ENCODE measurements at places on chromosomes 12 and 14. TPM values are rescaled to one million over a fixed set of nuclear protein-coding genes. Genes with fewer than 3 reads are reported as not detected.
A peak's percentile ranks its signal among the peaks of the same experiment; 100 is the strongest.

DTX1 gene
- total RNA-seq, result 481 TPM

CLEC14A gene
- total RNA-seq, result not detected

DIO3 gene
- total RNA-seq, result not detected

DNA sequence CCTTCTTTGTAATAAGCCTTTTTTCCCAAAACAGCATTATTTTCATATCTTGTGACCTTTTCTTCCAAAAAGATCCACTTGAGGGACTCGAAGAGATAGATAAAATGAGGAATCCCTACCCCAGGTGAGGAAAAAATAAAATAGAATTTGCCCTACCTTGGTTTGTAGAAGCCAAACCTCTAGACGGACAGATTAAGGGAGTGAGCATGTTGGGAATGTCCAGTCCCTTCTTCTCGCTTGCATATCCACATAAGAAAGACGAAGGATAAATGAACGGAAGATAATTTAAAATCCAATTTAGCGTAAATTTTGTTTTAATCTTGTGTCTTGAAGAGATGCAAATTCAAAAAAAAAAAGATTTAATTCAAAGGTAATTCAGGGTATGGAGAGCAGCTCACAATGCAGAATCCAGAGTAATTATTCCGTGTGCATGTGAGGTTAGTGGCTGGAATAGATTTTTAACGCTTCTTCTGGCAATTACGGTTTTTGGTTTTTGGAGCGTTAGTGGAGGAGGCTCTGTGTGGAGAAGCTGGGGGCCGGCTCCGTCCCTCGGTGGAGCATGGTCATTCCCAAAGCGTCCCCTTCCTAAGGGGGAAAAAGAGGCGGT is 1.5 kb downstream of the GRIN2B start:
- DNase-seq, result no peak

DNA sequence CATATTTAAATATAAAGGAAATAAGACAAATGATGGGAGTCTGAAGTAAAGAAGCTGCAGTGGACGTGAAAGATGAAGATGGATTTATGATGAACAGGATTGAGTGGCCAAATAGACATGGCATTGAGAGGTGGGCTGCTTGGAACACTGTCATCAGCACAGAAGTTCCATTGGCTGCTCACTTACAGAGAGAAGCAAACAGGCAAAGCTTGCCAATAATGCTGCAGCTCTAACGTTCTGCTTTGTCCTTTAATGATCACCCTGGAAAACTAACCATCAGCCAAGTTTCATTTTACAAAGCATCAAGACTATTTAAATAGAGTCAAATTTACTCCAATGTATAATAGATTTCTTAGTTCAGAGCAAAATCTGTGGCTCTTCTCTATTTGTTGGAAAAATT is 721.4 kb downstream of the TMTC2 start:
- no peak for DNase-seq

DNA sequence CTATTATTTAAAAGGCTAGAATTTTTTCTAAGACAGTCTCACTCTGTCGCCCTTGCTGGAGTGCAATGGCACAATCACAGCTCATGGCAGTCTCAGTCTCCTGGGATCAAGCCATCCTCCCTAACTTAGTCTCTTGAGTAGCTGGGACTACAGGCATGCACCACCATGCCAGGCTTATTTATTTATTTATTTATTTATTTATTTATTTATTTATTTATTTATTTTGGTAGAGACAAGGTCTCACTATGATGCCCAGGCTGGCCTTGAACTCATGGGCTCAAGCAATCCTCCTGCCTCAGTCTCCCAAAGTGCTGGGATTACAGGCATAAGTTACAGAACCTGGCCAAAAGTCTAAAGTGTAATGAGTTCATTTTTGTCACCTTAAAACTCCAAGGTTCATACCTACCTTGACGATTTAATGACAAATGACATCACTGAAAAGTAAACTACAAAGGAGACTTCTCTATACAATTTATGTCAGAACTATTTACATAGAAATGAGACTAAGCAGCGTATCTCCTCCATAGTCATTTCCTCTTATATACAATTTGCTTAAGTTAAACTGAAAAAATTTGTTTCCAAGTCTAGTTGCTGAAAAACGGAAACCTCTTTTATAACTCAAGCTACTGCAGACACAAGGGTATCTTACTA is 78.2 kb downstream of the EPS8 start:
- no peak for DNase-seq

- DNase-seq, result no peak
These were observed 150.2 kb downstream of the ADGRD1 start for GRCh38 chr12:131103669-131104462.

DNA sequence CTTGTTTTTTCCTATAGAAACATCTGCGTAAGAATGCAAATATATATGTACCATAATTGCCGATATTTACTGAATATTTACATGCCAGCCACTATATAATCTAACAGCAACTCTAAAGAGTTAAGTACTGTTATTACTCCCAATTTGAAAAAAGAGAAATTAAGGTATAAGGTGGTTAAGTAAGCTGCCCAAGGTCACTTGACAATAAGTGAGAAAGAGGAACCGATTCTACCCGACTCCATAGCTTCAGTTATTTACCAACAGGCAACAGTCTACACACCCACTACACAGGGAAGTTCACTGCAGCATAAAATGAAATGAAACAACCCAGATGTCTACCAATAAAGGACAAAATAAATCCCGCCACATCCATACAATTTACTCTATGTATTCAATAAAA is 1.1 kb downstream of the MIS18BP1 start:
- DNase-seq, result peak; percentile 92

- peak; percentile 61 for DNase-seq
These were observed 1.7 kb downstream of the HECTD1 start for GRCh38 chr14:31205681-31206535.

GRCh38 chr14:45222485-45223262 is 30.3 kb downstream of the MIS18BP1 start:
- DNase-seq, result no peak

- peak; percentile 56 for DNase-seq
These were observed 5.7 kb upstream of the TNS2 start for GRCh38 chr12:53044052-53044581.
